ENCODE measurements at places on chromosomes 2 and 18.

DNA sequence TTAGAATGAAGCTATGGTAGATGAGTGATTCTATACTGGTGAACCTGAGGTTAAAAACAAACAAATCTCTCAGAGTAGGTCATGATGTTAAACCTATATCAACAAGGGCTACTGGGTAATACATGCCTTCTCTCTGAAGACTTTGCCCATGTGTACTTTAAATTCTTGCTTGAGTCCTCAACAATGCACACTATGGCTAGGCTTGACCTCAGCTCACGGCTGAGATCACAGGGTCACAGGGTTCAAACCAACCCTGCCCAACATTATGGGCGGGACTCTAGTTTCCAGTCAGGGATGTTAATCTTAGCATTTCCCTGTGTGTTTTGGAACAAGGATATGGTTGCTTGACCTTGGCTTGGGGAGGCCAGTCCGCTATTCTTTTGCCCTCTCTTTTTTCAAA is 7.7 kb downstream of the CD28 start:
- DNase-seq = no peak

GRCh38 chr2:189487283-189488007 is 46.2 kb downstream of the WDR75 start:
- no peak for DNase-seq

- DNase-seq = no peak
Observed at GRCh38 chr2:237686659-237687136, 59.3 kb downstream of the LRRFIP1 start.

DNA sequence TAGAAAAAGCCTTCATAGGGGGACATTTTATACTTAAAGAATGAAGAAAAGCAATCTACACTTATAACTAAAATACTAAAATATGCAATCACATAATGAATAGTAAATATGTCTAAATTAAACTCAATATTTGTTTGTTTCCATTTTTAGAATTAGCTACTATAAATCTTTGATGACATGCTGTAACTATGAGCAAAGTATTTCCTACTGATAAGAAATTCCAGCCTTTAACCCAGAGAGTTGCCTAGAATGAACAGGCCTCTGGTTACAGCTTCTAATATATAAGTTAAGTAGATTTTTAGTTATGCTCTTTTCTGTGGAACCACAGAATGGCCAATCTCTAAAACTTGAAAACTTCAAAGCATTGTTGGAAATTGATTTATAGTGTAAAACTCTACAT is 1465.6 kb upstream of the ZEB2 start:
- DNase-seq = no peak
